Hindlimb muscle (tissue), 1 donor: ENCODE measurements at places on chromosomes 4 and X. TPM values are rescaled to one million over a fixed set of nuclear protein-coding genes. Genes with fewer than 3 reads are reported as not detected.

DNA sequence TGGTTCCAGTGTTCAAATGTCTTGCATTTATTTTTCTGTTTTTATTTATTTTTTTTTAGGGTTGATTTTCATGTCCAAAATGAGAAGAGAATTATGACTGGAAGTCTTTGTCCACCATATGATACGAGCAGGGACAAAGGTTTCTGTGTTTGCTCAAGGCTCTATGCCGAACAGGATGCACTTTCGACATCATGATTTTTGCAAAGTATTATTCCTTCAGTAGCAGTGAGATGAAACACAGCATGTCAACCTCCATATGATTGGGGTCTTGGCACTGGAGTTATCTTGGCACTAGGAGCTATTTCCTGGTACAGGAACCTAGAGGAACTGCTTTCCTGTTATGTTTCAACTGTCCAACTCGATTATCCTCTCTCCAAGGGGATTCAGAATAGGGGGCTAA, 72.6 kb downstream of the UCHL1 start:
- DNase-seq = no peak

DNA sequence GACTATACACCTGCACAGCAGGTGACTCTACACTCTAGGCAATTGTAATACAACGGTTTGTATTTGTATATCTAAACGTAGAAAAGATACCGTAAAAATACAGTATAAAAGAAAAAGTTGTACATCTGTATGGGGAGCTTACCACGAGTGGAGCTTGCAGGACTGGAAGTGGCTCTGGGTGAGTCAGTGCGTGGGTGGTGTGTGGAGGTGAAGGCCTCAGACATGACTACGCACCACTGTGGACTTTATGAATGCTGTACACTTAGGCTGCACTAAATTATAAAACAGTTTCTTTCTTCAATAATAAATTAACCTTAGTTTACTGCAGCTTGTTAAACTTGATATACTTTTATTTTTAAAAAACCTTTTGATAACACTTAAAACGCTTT, 85.0 kb upstream of the FAT1 start:
- DNase-seq = no peak

GRCh38 chr4:122531514-122531913, 75.0 kb upstream of the IL2 start:
- no peak for DNase-seq

ATP2B3 gene
- 0.36 TPM for polyA plus RNA-seq

GAGE12G gene
- not detected for polyA plus RNA-seq

GRCh38 chrX:72121383-72121782, 10.3 kb downstream of the RTL5 start:
- DNase-seq = peak; percentile 56

- DNase-seq = no peak
Observed at GRCh38 chr4:36523182-36523581, 241.8 kb downstream of the DTHD1 start.

- no peak for DNase-seq
Observed at GRCh38 chrX:16914058-16914457, 32.4 kb upstream of the REPS2 start.

MSL3 gene
- polyA plus RNA-seq = 21.5 TPM

GRCh38 chr4:85166318-85166717, 199.8 kb upstream of the WDFY3 start:
- no peak for DNase-seq

- no peak for DNase-seq
Observed at GRCh38 chrX:40207626-40208025, 109.9 kb upstream of the BCOR start.

CNGA1 gene
- polyA plus RNA-seq = 0.23 TPM

COL25A1 gene
- 4.5 TPM for polyA plus RNA-seq

GRCh38 chr4:81492606-81493230, 21.0 kb upstream of the RASGEF1B start:
- DNase-seq = no peak

DNA sequence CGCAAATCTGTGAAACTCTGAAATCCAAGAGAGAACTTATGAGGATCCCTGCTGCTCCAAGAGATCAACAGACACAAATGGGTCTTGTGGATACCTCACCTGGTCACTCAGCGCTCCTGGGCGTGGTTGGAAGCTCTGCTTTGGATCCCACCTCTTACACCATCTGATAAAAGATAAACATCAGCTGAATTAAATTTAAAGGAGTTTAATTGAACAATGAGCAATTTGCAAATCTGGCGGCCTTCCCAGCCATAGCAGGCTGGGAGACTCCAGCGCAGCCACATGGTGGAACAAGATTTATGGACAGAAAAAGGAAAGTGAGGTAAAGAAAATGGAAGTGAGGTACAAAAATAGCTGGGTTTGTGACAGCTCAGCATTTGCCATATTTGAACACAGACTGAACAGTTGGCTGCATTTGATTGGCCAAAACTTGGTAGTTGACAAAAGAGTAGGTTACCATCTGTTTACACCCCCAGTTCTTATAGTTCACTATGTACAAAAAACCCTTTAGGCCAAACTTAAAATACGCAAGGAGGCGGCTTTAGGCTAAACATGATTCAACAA, 437.3 kb upstream of the NDST3 start:
- DNase-seq = no peak

HS6ST2 gene
- 48.2 TPM for polyA plus RNA-seq

DNA sequence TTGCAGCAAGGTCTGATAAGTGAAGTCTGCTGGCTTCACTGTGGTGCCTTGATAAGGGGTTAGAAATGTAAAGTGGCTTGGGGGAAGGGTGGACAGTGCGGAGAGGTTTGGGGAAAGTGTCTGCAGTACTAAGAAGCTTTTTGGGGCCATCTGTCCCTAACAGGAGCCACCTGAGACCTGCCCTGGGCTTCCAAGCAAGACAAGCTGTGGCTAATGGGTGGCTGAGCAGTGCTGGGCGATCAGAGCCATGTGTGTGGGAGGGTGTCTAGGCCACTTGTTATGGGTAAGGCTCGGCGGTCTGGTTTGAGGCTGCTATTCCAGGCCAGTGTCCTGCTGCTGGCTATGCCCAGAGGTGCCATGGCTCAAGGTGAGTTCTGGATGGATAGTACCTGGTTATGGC, 185.4 kb upstream of the MTMR8 start:
- no peak for DNase-seq

DNA sequence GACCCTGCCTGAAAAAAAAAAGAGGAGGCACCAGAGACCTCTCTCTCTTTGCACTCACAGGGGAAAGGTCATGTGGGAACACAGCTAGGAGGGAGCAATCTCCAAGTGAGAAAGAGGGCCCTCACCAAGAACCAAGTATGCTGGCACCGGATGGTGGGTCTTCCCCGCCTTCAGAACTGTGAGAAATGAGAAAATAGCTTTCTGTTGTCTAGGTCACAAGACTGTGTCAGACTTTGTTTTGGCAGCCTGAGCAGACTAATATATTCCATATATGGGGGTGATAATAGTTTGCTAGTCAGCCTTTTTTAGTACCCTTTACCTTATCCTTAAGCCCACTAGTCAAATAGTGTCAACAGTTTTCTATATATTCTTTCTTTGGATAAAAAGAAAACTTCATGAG, 193.0 kb downstream of the TRIML1 start:
- no peak for DNase-seq

MAOB gene
- 0.35 TPM for polyA plus RNA-seq

- DNase-seq = no peak
Observed at GRCh38 chrX:82092307-82092706, 890.4 kb downstream of the SH3BGRL start.

DNA sequence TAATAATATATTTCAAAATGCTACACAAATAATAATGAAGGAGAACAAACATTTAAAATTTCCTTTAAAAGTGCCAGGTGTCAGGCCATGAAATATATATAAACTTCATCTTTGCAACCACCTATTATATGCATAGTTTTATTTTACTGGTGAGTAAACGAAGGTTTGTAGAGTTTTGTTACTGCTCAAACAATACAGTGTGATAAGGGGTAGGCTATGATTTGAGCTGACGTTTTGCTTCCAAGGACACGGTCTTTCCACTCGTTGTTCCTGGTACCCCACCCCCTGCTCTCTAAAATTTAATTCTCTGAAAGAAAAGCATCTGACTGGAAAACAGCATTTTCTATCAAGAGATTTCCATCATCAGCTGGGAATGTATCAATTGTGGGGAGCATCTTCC, 27.2 kb upstream of the GPRIN3 start:
- DNase-seq = no peak

USP38 gene
- 18.1 TPM for polyA plus RNA-seq

GABRG1 gene
- polyA plus RNA-seq = not detected

PTCHD1 gene
- 0.32 TPM for polyA plus RNA-seq

GRCh38 chr4:40728333-40728732, 21.4 kb upstream of the NSUN7 start:
- no peak for DNase-seq

DNA sequence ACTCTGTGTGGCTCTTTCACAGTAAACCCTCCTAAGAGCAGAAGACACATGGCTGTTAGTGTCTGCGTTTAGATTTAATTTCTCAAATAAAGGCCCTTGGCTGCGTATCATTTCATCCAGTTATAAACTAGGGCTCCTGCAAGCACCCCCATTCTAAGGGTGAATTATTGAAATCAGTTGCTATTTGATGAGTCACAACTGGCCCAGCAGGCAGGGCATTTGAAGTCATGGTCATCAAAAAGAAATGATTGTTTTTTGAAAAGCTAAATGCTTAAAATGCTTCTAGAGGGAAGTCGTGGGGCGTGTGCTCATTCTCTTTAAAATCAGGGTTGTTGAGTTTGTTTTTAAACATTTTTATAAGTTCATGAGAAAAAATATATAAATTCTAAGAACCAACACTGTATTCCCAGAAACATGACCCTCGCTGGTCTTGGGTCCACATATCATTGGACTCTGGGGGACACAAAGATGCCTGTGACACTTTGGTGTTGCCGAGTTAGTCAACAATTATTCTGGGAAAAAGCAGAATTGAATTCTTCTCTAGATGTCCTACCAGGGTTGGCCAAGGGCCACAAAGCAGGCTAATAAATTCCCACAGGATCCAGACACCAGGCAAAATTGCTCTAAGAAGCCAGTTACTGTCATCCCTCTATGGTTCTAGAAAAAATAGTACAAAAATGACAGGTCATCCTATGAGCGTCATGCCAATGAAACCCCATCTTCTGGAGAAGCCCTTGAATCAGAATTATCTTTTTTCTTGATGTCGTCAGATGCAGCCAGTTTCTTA, 99.5 kb upstream of the MYOZ2 start:
- DNase-seq = no peak

DNA sequence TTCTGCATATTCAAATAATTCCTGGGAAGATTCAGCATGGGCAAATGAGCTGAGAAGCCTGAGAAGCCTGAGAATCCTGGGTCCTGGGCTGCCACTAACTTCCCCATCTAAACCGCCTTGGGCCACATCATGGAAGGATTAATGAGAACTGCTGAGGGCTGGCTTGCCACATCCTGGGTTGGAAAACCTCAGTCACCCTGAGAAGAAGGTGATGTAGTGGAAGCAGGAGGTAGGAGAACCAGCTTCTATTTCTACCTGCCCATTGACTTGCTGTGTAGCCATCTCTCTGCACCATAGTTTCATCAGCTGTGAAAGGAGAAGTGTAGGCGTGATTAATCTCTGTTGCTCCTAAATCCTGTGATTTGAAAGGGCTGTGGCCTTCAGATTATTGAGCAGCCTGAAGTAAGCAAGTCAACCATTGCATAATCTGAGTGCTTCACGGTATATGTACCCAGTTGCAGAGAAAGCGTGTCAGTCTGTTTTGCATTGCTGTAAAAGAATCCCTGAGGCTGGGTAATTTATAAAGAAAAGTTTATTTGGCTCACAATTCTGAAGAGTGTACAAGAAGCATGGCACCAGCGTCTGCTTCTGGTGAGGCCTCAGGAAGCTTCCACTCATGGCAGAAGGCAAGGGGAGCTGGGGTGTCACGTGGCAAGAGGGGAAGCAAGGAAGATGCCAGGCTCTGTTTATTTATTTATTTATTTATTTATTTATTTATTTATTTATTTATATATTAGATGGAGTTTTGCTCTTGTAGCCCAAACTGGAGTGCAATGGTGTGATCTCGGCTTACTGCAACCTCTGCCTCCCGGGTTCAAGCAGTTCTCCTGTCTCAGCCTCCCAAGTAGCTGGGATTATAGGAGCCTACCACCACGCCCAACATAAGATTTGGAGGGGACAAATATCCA, 140.9 kb upstream of the ATP6AP2 start:
- no peak for DNase-seq
